ENCODE measurements at places on chromosomes 1 and 21.

- DNase-seq: no peak
Measured at GRCh38 chr1:22914633-22915217, 57.9 kb downstream of the LACTBL1 start.

GRCh38 chr1:182274618-182275017, 117.0 kb downstream of the GLUL start:
- DNase-seq: no peak

GRCh38 chr1:87805666-87806378, 477.1 kb downstream of the LMO4 start:
- no peak for DNase-seq

GRCh38 chr1:108314815-108315214, 70.9 kb upstream of the NBPF4 start:
- DNase-seq: no peak

DNA sequence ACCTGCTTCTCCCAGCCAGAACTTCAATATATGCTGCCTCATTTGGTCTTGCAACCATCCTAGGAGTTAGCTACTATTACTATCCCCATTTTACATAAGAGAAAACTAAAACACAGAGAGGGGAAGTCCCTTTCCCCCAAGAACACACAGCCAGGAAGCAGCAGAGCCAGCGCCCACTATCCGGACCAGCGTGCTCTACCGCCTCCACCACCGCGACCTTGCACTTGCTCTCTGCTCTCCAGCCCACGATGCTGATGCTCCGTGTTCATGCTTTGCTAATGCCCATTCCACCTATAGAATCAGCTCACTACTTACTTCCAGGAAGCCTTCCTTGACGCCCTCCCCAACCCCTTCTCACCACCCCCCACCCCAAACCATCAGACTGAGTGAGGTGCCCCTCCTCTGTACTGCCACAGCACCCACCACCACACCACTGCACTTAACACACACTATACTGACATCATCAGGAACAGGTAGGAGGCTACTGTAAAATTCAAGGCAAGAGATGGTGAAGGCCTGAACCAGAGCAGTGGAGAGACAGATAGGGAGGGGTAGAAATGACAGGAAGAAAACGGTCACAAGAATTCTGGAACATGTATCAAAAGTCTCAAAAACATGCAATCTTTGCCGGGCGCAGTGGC, 9.4 kb downstream of the TMEM53 start:
- DNase-seq: no peak

Measured in CD4-positive, alpha-beta T cell treated with Interleukin-15 for 4 hours (primary cell).